Suppressor macrophage treated with lipopolysaccharide for 4 hours (primary cell): ENCODE measurements at places on chromosomes 11 and 22.

DNA sequence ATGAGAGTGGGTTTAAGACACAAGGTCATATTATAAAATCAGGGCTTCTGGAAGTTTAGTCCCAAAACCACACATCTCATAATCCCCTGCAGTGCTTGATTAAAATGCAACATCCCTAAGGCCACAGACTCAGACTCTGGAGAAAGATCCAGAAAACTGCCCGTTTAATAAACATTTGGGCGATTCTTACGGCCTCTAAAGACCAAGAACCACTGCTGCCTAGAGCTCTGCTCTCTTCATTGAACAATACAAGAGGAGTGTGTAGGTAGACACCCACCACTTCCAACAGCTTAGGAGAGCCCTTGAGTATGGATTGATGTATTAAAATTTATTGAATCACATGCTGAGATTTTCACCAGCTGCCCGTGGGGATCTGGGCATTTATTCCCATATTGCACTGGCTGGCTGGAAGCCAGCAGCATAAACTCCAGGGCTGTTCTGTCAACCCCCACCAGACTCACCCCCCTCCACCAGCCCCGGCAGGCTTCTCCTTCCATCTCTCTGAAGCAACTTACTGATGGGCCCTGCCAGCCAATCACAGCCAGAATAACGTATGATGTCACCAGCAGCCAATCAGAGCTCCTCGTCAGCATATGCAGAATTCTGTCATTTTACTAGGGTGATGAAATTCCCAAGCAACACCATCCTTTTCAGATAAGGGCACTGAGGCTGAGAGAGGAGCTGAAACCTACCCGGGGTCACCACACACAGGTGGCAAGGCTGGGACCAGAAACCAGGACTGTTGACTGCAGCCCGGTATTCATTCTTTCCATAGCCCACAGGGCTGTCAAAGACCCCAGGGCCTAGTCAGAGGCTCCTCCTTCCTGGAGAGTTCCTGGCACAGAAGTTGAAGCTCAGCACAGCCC is 749 bp upstream of the BEST1 start:
- peak; percentile 79 for DNase-seq

- DNase-seq = no peak
These were observed 16.6 kb upstream of the SPTBN2 start for GRCh38 chr11:66745356-66746235.

DNA sequence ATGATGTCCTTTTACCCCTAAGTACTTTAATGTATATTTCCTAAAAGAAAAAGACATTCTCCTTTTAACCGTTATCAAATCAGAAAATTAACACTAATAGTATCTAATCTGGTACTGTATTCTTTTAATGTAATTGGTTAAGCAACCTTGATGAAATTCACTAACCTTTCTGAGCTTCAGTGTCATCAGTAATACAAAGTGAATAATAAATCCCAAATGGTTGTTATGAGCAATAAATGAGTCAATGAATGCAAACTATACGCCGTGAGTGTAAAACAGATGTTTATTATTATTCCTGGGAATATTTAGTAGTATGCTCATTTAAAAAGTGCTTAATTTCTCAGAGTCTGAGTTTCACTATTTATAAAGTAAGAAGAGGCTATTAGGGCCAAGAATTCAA is 21.5 kb downstream of the UEVLD start:
- no peak for DNase-seq

DNA sequence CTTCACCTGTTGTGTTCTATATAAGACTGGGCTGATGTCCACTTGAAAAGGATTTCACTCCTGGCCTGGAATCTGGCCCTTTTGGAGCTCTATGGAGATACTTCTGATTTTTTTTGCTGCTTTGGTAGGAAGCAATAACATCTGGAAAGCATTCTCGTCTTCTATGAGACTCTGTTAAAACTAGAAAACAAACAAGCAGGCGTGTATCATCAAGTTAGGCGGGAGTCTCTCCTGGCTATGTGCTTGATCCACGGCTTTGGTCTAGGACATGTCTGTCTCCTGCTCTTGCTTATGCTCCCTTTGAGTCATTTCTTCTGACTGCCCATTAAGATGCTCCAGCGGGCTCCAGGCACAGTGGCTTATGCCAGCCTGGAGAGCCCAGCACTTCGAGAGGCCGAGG is 121.4 kb upstream of the TTC12 start:
- no peak for DNase-seq

GRCh38 chr22:49619301-49619700 is 208.4 kb downstream of the BRD1 start:
- DNase-seq = no peak

- DNase-seq = no peak
These were observed 626 bp upstream of the LIMK2 start for GRCh38 chr22:31211482-31211861.

GRCh38 chr11:133697603-133698180 is 147.6 kb downstream of the SPATA19 start:
- no peak for DNase-seq

DNA sequence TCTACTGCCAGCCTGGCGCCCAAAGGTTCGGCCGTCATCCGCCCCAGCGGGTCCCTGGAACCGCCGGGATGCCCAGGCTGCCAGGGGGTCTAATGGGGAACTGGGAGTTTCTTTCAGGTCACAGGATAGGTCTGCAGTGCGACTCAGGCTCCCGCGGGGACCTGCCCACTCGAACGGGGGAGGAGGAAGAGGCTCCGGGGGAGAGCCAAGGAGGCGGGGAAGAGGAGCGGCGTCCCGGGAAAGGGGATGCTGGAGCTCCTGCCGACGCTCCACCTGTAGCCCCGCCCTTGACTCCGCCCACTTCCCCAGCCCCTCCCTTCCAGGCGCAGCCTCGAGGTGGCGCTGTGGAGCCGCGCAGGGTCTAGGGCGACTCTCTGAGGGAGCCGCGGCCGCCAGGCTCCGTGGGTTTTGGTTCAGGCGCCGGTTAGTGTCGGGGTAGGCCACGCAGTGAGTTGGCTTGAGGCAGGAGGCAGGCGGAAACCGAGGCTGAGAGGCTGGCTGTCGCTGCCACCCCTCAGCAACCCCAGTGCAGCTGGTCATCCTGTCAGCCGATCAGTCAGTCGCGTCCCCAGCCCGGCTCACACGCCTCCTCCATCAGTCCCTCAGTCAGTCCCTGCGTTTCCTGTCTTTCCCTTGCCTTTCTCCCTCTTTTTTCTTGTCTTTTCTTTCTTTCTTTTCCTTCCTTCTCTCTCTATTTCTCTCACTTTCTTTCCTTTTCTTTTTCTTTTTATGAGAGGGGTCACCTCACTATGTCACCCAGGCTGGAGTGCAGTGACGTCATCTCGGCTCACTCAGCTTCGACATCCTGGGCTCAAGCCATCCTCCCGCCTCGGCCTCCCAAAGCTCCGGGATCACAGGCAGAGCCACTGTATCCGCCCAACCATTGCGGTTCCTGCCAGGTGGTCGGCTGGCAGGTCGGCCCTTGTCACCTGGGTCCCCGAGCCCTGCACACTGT is 26.4 kb downstream of the YWHAH start:
- DNase-seq = peak; percentile 86

- DNase-seq = peak; percentile 70
These were observed 76.2 kb downstream of the ZBTB16 start for GRCh38 chr11:114135737-114136151.
